ENCODE measurements at places on chromosomes 1 and 21.

DNA sequence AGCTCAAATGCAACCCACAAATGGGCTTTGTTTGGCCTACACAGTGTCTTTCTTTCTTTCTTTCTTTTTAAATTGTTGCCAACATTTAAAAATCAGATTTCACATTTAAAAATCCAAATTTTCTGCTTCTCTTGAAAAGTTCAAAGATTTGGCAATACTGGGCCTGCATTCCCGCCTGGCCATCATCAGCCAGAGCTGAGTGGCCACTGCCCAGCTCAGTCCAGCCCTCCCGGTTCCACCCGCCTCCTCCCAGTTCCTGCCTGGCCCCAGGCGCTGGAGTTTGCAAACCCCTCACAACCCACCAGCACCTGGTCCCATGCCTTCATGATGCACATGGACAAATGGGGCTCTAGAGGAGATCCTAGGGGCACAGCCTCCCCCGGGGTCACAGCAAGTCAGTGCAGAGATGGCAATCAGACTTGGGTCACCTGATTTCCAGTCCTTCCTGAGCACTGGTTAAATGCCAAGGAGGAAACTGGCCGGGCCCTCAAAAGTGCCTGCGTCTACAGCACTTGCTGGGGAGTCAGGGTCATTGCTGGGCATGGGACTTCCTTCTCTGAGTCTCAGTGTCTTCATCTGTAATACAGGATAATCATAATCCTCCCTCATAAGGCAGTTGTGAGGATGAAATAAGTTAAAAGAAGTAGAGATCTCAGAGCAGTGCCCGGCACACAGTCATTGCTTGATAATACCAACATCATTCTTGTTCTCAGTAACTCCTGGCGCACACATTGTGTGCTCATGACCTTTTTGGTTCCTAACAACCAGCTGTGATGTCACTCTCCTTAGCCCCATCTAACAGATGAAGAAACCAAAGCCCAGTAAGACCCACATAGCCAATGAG lies 41.0 kb upstream of the LAPTM5 start:
- no peak for DNase-seq

DNA sequence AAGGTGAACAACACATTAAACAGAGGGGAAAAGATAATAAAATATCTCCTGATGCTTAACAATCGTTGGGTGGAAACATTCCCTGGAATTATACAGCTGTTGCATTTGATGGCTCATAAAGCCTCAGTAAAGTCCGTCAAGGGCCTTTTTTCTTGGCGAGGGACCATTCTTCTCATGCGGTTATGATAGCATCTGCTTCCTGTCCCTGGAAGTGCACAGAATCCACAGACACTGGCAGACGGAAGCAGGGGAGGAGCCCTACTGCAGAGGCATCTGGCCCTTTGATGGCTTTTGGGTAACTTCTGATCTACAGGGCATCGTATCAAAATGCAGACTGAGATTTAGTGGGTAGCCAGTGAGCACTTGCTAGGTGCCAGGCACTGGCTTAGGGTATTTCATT lies 286.9 kb downstream of the KIF26B start:
- DNase-seq = no peak

DNA sequence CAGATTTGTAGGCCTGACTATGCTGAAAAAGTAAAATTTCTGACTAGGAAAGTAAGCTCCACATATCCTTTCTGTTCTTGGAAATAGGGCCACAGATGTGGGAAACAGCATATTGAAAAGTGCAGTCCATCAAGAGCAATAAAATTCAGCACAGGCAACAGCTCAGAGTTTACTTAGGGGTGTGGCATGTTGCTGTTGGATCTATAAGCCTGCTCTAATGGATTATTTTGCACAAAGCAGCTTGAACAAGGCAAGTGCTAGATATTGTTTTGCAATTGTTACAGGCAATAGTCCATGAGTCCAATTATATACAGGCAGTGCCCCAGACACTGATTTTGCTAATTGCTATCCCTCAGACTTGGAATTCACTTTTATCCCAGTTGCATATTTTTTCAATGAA lies 289.8 kb upstream of the SNX7 start:
- DNase-seq = no peak

- no peak for DNase-seq
Measured at GRCh38 chr1:116913941-116914340, 4.2 kb downstream of the PTGFRN start.

All from osteocyte (in vitro differentiated cells).